Activated T-cell treated with anti-CD3 and anti-CD28 coated beads, Interleukin-2, amount 50 U/mL, for 48 hours (primary cell): ENCODE measurements at places on chromosomes 12 and 14.

DNA sequence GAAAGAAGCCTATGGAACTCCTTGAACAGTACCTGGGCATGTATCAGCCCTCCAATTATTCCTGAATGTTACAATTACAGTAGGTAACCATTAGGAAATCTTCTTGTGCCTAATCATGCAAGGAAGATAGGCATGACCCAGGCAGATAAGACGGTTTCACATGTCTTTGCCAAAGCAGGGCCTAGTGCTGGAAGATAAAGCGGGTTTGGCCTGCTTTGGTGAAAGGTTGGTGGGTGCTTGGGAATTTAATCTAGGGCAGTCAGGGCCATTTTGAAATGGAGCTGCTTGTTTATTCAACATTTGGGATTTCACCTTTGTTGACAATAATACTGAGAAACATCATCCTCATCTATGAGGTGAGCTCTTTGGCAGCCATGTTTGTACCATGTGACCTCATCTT, 12.5 kb upstream of the SRSF5 start:
- DNase-seq: no peak

DNA sequence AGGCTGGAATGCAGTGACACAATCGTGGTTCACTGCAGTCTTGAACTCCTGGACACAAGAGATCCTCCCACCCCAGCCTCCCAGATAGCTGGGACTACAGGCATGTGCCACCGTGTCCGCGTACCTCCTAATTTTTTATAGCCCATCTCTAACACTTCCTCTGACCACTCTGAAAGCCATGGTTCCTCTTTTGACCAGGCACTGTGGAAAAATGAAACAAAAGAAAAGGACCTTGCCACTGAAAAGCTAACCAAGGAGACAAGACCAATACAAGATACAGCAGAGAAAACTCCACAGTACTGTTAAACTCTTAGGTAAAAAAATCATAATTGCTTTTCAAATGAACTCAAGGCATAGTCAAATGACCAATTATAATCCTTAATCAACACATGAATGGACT, 233.3 kb downstream of the NEDD1 start:
- no peak for DNase-seq

DNA sequence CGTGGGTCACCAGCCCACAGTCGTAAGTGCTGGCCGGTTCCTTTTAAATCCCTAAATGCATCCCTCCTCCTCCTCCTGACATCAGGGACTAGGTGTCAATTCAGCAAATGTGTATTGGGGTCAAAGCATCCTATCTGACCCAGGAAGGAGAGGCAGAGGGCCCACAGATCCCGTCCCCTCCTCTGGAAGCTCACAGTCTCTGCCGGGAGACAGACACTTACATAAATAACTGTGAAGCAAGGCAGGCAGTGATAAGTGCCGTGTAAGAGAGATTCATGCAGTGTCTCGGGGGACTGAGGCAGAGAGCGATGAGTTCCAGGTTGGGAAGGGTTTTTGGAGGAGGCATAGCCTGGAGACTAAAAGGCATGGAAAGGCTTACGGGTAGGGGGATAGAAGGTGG, 44.1 kb downstream of the HRK start:
- DNase-seq: no peak

DNA sequence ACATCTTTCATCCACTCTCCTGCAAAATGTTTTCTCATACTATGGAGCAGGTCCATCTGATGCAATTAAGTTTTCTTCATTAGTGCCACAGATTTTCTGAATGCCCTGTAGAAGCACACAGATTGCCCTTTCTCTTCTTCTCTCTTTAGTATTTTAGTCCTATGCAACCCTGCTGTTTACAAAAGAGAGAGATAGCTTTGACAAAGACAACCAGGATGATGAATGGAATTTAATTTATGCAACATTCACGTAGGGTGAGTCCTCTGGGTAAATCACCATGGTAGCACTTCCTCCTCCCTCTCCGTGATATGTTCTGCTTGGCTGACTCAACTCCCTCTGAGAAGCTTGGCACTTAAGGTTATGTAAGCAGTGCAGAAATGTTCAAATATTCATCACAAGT, 400.9 kb upstream of the PDE3A start:
- DNase-seq: no peak

GRCh38 chr12:64650762-64651161, 40.5 kb downstream of the RASSF3 start:
- no peak for DNase-seq

DNA sequence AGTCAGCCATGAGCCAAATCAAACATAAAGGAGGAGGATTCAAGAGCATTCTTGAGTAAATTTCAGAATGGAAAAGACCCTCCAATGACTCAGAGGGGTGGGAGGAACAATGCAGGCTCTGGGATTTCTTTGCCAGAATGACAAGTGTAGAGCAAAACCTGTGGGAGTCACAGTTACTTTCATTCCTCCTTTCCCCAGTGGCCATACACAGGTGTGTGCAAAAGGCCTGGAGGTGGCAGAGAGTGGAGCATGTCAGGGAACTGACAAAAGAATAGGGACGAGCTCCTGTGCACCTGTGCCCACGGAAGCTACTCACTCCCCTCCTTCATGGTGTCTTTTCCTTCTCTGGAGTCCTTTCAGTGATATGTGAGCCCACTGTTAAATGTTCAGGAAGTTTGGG, 9.4 kb upstream of the CIPC start:
- DNase-seq: no peak

- DNase-seq: no peak
These were observed 380.7 kb upstream of the SYT1 start for GRCh38 chr12:78483767-78484315.

DNA sequence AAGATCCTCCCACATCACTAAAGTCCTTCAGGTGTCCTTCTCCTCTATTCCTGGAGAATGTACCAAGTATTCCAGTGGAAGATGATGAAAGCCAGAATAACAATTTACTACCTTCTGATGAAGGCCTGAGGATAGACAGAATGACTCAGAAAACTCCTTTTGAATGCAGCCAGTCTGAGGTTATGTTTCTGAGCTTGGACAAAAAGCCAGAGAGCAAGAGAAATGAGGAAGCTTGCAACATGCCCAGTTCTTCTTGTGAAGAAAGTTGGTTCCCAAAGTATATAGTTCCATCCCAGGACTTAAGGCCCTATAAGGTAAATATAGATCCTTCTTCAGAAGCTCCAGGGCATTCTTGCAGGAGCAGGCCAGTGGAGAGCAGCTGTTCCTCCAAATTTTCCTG, 54.6 kb upstream of the HELB start:
- DNase-seq: no peak

- DNase-seq: peak; percentile 27
These were observed 27.7 kb upstream of the HIGD1C start for GRCh38 chr12:50924439-50925341.

DNA sequence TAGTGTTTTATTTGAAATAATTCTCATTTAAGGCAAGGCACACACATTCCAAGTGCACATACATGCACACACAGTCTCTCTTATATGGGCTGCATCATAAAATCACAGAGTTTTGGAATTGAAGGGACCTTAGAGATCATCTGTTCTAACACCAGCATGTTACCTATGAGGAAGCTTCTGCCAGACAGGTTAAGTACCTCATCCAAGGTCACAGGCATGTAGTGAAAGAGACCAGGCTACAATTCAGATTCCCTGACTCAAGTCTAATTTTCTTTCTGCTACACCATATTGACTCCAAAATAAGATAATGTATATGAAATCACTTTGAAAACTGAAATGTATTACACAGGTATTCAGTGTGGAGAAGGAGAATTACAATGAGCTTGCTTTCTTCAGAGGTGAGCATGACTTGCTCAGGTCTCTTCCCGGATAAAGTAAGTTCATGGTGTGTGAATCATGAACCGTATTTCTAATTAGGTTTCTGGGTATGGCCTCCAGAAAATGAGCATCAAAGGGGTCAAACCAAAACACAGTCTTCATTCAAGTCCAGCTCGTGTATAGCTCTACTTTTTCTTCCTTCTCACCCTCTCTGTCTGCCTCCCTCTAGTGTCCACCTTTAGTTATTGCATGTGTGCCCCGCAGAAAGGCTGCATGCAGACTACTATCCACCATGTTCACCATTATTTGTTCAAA, 411.9 kb downstream of the FUT8 start:
- peak; percentile 66 for DNase-seq

DNA sequence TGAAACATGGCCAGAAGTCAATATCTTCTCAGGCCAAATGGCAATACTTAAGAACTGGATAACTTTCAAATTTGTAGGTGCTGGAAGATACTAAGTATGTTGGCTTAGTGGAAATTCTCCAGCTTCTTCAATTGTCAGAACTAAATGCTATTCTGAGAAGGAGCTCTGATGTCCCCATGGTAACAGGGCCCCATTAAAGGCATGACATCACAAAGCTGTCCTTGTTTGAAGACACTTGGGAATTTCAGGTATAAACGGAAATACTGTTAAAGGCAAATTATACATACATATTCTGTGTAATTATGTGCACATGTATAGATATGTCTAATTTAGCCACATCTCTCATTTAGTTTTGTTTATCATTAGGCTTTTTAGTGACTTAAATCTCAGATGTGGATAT, 210.0 kb upstream of the SEL1L start:
- DNase-seq: no peak

GRCh38 chr14:30706704-30707103, 84.6 kb downstream of the SCFD1 start:
- no peak for DNase-seq

GRCh38 chr14:65934070-65934435, 521.5 kb downstream of the FUT8 start:
- DNase-seq: no peak

- peak; percentile 79 for DNase-seq
These were observed 747 bp downstream of the IRF2BPL start for GRCh38 chr14:77027538-77028383.

- DNase-seq: no peak
These were observed 18.0 kb downstream of the SYNJ2BP start for GRCh38 chr14:70398706-70399431.

DNA sequence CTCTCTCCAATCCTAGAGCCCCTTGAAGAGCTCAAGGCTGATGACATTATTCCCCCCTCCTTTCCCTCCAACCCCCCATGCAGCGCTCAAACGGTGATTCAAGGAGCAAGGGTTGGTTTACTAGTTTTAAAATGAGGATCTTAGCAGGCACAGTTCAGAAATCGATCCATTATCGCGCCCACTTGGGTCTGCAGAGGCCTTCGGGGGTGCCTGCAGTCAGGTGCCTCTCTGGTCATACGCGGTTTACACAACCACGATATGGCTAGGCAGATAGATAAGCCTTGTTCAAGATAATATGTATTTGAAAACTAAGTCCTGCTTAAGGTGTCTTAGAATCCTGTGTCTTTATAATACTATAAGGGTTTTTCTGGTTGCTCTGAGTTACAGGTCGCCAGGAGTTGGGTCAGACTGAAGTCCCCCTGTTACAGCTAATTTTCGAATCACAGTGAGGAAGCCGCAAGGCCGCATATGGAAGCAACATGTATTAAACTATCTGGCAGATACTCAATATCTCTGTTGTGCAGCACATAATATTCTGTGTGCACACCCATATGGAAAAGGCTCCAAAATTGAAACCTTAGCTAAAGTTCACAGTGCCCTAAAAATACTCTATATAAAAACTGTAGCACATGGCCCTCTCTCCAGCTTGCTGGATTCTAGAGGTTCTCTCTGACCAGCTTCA, 10.0 kb downstream of the BHLHE41 start:
- DNase-seq: no peak

DNA sequence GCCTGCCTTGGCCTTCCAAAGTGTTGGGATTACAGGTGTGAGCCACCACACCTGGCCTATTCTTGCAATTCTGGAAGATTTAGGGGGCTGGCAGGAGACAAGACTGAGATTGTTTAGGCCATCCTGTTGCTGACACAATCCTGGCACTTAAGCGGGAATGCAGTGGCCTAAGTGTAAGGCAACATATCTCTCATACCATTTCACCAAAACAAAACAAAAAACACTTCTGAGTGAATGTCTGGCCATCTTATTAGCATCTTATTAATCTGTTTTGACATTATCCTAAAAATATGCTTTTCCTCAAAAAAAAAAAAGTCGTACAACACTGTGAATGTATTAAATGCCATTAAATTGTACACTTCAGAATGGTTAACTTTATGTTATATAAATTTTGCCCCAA, 67.6 kb downstream of the DENND5B start:
- no peak for DNase-seq

DNA sequence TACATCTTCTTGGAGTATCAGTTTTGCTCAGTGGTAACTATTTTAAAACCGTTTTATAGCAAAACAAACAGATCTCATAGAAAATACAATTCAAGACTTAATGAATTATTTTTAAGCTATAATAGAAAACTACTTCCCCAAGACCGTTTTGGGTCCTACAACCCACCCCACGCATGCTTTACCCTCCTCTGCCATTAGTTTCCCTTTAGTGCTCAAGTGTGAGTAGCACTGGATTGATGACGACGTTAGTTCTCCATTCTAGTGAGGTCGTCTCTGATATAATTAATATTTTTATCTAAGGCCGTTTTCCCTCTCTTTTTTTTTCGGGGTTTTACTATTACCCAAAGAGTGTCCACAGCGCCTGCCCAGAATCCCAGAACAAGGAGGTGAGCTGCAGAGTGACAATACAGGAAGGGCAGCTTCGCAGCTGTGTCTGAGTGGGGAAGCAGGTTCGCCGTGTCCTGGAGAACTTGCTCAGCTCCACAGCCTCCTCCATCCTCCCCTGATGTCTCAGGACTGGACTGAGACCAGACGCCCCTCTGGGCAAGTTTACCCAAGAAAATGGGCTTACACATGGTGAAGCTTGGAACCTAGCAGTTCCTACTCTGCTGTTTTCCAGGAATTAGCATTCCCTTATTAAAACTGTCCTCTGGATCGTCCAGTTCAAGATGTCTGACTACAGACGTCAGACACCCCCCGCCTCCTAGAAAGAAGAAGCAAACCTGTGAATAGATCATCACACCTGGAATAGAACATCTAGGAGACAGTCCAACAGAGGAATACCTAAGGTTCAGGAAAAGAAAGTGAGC, 31.9 kb upstream of the MON2 start:
- DNase-seq: peak; percentile 22

DNA sequence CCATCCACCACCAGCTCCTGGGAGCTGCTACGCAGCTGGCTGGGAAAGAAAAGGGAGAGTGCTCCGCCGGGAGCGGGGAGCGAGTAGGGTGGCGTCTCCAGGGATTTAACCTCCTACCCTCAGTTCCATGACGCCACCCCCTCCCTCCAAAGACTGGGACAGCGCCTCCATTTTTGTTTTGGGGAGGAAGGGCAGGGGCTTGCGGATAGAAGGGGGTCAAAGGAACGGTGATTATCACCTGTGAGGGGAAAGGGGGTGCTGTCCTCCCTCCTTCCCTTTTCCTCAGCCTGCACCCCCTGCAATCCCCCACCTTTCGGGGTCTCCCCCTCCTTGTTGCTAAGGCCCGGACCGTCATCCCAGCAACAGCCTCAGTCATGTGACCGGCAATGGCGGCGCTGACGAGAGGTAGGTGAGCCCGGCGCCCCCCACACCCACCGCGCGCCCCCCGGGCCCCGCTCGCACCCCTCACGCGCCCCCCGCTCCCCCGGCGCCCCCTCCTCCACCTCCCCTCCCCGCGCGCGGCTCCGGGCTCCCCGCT, at the start of gene DTX3:
Gene DTX3, plus strand, starts transcription at position 371 of the 538 bp plus-strand sequence. CDS start 1,694 bp downstream, outside the sequence.
- peak; percentile 64 for DNase-seq
